ENCODE measurements at places on chromosomes 1 and 21.

DNA sequence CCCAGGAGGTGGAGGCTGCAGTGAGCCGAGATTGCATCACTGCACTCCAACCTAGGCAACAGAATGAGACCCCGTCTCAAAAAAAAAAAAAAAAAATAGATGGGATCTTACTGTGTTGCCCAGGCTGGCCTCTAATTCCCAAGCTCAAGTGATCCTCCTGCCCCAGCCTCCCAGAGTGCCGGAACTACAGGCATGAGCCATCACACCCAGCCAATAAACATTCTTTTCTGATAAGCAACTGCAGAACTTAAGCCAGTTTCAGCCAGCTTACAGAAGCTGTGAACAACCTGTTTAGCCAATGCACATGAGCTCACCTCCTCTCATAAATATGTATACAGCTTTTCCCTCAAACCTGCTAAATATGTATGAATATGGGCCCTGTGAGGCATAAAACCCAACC lies 3.1 kb upstream of the MIIP start:
- no peak for DNase-seq

GRCh38 chr1:52686830-52687229 lies 11.3 kb downstream of the COA7 start:
- DNase-seq, result no peak

GRCh38 chr1:8402109-8402710 lies 84.3 kb downstream of the SLC45A1 start:
- DNase-seq, result no peak

- DNase-seq, result no peak
Measured at GRCh38 chr1:161933592-161934588, 89.8 kb downstream of the OLFML2B start.

- no peak for DNase-seq
Measured at GRCh38 chr1:7869136-7869920, 16.5 kb upstream of the UTS2 start.

DNA sequence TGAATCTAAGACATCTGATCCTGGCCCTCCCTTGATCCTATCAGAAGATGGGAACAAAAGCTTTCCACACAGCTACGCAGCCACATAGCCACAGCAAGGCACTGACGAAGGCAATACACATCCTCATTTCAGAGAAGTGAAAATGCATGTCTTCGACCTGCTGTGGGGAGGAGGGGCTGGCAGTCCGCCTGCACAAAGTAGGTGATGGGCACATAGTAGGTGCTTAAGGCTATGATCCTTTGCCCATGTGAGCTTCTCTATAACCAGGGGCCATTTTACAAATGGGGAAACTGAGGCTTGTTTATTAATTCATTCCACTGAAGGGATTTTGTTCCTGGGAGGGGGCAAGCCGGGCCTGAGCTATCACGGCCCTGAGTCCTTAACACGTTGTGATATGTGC lies 94.2 kb downstream of the PAX7 start:
- DNase-seq, result no peak

- no peak for DNase-seq
Measured at GRCh38 chr21:46486481-46487126, 27.9 kb downstream of the DIP2A start.

GRCh38 chr1:204705493-204705811 lies 19.9 kb upstream of the LRRN2 start:
- no peak for DNase-seq

- peak; percentile 55 for DNase-seq
Measured at GRCh38 chr1:173062150-173062938, 11.6 kb upstream of the TNFSF18 start.

GRCh38 chr1:3459940-3460671 lies 5.6 kb downstream of the ARHGEF16 start:
- peak; percentile 21 for DNase-seq

DNA sequence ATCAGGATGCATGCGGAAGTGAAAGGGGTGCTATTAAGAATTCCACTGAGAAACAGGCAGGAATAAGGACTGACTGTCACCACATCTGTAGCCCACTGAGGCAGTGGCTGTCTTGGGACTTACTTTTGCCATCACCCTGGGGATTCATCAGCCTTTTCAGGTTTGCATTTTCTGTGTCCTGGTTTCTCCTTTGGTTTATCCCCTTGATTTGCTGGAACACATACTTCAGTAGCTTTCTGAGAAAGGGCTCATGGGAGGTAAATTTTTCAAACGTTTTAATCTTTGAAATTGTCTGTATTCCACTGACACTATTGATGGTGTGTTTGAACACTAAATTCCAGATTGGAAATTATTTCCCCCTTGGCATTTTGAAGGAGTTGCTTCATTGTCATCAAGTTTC lies 80.2 kb upstream of the ACTRT2 start:
- no peak for DNase-seq

- peak; percentile 34 for DNase-seq
Measured at GRCh38 chr1:66217021-66217420, 316.9 kb upstream of the SGIP1 start.

GRCh38 chr1:19723874-19724273 lies 59.2 kb downstream of the HTR6 start:
- DNase-seq, result no peak

GRCh38 chr1:4636644-4637380 lies 17.6 kb upstream of the AJAP1 start:
- DNase-seq, result no peak

GRCh38 chr1:13701271-13701640 lies 1.3 kb downstream of the PRDM2 start:
- no peak for DNase-seq
